ENCODE measurements at places on chromosomes 2 and 18.

GRCh38 chr18:35334821-35335220, 9.4 kb downstream of the ZNF24 start:
- DNase-seq = no peak

DNA sequence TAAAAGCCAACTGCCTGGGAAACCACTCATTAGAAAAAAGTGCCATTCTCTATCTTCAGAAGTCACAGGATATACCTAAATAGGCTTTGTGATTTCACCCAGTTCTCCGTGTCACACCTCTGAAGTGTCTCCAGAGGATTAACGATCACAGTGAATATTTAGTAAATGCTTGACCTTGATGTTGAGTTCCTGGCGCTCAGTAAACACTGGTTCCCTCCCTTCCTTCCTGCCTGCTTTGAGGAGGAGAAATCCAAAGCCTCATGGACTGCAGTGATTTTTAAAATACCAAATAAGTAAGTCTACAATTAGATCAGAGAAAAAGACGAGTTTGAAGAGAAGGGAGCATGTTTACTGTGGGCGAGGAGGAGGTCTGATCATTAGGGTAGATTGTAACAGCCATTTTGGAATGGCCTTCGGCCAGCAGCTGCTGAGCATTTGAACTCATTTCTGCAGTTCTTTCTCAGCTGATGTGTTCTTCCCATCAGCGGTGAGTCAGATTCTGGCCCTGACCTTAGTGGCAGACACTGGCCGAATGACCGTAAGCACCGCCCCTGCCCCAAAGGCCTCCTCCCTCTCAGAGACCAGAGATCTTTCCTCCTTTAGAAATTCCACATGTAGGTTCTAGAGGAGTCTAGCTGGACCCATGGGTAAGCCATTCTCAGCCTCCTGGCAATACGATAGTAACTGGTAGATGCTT, 62.1 kb upstream of the SLC16A14 start:
- no peak for DNase-seq

- peak; percentile 90 for DNase-seq
These were observed 98.0 kb downstream of the INSIG2 start for GRCh38 chr2:118186110-118186857.

DNA sequence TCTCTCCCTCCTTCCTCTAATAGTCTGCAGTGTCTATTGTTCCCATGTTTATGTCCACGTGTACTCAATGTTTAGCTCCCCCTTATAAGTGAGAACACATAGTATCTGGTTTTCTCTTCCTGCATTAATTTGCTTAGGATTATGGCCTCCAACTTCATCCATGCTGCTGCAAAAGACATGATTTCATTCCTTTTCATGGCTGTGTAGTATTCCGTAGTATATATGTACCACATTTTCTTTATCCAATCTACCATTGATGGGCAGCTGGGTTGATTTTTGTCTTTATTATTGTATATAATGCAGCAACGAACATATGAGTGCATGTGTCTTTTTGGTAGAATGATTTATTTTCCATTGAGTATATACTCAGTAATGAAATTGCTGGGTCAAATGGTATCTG, 13.8 kb downstream of the GKN2 start:
- no peak for DNase-seq

DNA sequence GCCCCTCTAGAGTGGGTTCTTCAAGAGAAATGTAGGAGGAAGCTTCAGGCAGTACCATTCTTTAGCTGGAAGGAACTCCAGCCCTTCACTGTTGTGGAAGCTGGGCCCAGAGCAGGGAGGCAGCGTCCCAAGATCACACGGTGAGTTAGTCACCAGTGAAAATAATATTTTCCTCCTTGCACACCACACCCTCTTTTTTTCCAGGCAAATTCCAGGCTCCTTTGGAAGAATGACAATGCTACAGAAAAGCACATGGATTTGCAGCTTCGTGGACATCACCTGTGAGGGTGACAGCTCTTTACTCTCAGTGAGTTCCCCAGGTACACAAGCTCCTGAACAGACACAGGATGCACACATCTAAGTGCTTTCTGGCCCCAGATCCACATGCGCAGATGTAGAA, 157.1 kb downstream of the COL6A3 start:
- no peak for DNase-seq

DNA sequence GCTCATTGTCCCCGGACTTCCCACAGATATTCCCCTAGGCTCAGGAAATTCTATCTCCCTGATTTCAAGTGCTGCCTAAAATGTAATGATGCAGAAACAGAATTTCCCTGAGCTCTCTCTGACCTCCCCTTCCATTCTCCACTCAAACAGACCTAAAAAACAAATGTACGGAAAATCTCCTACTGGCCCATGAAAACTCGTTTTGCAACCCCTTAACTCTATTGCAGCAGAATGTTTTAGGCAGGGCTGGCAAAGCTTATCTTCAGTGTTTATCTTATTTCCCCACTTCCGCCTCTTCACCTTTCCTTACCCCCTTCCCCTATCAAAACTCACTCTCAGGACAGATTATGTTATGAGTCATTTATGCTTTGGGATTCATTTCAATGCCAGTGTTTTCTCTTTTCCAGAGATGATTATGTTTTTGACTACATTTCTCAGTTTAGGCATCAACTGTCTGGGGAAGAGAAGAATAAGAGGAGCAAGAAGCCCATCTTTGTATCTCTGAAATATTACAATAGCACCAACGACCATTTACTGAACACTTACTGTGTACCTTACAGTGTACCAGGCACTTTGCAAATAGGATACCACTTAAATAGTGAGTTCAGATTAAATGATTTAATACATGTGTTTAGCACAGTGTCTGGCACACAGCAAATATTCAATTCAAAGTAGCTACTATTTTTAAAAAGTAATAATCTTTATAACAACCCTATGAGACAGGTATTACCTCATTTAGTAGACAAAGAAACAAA, 53.9 kb upstream of the STPG4 start:
- no peak for DNase-seq

DNA sequence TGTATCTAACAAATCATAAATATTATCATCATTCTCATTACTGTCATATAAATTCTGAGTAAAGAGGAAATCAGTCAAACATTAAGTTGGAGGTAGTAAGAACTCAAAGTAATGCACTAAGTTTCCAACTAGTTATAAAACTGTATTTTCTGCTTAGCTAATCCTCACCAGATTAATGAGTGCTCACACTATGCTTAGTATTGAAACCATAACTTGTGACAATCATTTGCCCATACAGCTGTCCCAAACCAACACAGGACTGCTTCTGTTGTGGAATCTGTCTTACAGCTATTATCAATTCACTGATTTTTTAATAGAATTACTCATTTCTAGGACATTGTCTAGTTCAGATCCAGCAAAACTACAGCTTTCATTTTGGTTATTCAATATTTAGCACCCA, 41.5 kb upstream of the TANK start:
- DNase-seq = no peak

GRCh38 chr2:119644186-119644585, 34.8 kb upstream of the TMEM177 start:
- no peak for DNase-seq

DNA sequence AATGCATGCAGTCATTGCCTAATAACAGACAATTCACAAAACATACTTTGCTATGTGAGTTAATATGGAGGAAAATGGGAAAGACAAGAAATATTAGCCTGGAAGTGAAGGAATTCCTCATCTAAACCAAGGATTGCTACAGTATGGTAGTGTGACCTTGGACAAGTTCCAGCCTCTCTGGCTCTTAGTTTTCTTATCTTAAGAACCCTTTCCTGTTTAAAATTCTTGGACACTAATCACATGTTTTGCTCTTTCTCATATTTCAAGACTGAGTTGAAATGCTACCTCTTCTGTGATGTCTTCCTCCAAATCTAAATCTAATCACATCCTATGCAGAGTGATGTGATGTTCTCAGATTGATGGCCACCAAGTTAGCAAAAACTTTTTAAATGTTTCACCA, 20.8 kb upstream of the ADAM23 start:
- DNase-seq = no peak
